ENCODE measurements at places on chromosomes 2 and 18. TPM values are rescaled to one million over a fixed set of nuclear protein-coding genes. Genes with fewer than 3 reads are reported as not detected.

GRCh38 chr2:60550178-60550983, 3.1 kb downstream of the BCL11A start:
- DNase-seq = peak; percentile 40

GRCh38 chr2:101387151-101387834, at the start of gene CREG2:
Gene CREG2 (minus strand): TSS chr2:101387503. CDS start chr2:101387457, 46 bp downstream.
- DNase-seq = peak; percentile 49

The DYSF gene
- total RNA-seq = not detected

- DNase-seq = no peak
Observed at GRCh38 chr2:8224347-8225190, 457.3 kb upstream of the ID2 start.

DNA sequence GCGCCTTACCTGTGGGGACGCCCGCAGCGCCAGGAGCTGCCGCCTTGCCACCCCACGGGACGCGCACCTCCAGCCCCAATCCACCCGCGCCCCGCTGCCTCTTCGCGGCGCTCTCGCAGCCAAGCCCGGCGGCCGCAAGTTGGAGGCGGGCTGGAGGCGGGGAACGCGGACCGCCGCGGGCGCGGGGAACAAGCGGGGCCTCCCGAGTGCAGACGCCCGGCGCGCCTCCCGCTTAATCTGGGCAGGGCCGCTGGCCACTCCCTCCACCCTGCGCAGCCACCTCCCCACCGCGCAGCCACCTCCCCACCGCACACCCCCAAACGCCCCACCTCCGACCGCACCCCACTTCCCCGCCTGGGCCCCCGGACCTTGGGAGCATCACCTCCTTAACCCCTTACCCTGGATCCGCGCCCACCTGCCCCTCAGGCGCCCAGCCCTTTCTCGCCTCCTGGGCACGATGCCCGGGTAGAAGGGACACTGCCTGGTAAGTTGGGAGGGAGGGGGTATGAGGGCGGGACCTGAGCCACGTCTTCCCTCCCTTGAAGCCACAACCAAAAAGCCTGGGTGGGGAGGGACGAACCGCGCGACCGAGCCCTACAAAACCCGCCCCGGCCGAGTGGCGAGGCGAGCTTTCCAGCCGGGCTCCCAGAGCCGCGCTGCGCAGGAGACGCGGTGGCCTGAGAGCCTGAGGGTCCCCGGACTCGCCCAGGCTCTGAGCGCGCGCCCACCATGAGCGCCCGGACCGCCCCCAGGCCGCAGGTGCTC, at the start of the genes COL4A3 and COL4A4:
COL4A3 (plus strand) TSS at position 627 of the 765 bp plus-strand sequence; CDS start at position 730, 103 bp downstream.
COL4A4 (minus strand) TSS at position 208 of the 765 bp plus-strand sequence. CDS start 16,722 bp downstream, outside the sequence.
- no peak for DNase-seq

The NT5DC4 gene
- total RNA-seq = 1.4 TPM

GRCh38 chr18:46566111-46566510, 90.9 kb downstream of the LOXHD1 start:
- no peak for DNase-seq

The HDAC4 gene
- 19.9 TPM for total RNA-seq

The STK16 gene
- total RNA-seq = 19.9 TPM

DNA sequence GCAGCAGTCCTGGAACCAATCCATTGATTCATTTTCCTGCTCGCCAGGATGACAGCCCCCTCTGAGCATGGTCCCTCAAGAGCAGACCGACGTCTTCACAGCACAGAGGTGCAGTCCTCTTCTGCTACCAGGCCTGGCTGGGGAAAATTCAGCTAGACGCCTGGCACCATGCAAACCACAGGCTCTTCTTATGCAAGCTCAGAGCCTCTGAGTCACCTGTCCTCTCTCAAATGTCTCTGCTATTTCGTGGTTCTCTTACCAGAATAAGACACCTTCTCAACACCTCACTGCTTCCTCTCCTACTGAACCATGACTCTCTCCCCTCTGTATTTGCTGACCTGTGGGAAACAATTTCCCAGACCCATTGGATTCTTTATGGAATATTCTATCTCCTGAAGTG, 79.8 kb upstream of the CYRIA start:
- no peak for DNase-seq

The UGT1A4 gene
- 3.9 TPM for total RNA-seq

The AP1S3 gene
- total RNA-seq = 16.3 TPM

GRCh38 chr2:209496586-209496982, 72.7 kb downstream of the MAP2 start:
- no peak for DNase-seq

- DNase-seq = no peak
Observed at GRCh38 chr18:74989134-74989533, 219.8 kb downstream of the PTGR3 start.

The RAD51AP2 gene
- total RNA-seq = not detected

The LDLRAD4 gene
- 3.6 TPM for total RNA-seq

GRCh38 chr18:62741584-62741983, 26.2 kb downstream of the PHLPP1 start:
- no peak for DNase-seq

DNA sequence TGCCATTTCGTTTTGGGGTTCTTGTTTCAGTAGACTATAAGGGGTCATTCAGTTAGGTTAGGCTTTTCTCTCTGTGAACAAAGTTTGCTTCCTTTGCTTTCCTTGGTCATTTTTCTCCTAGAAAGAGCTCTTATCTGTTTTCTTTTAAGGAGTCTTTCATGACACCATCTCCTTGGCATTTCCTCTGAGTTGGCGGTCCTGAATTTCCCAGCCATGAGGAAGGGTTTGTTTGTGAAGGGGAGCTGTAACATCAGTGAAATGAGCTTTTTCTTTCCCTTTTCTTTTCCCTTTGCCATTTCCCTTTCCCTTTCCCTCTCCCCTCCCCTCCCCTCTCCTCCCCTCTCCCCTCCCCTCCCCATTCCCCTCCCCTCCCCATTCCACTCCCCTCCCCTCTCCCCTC, 61.7 kb downstream of the MAP4K4 start:
- DNase-seq = no peak

The NR4A2 gene
- 4.1 TPM for total RNA-seq

The CLK1 gene
- total RNA-seq = 39.1 TPM

- no peak for DNase-seq
Observed at GRCh38 chr2:190748966-190749365, 100.1 kb downstream of the NAB1 start.

- DNase-seq = no peak
Observed at GRCh38 chr2:97718942-97719341, 5.6 kb downstream of the ZAP70 start.

The RTP5 gene
- total RNA-seq = not detected

DNA sequence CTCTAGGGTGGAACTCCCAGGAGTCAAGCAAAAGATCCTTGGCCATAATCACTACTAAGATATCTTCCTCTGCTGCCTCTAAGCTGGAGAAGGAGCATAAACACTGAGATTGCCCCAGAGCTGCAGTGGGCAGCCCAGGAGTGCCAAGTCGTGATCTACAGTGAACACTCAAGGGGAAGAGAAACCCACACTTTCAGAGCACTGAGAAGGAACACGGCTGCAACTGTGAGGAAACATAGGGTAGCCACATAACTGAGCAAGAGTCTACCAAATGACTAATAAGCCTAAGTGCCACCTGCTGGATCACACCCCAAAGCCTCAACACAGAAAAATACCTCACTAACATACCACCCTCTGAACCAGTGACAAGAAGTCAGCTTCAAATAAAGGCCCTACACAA, 79.6 kb upstream of the RAB12 start:
- DNase-seq = no peak

The HOXD1 gene
- not detected for total RNA-seq

GRCh38 chr2:237221443-237221842, 135.8 kb downstream of the COPS8 start:
- no peak for DNase-seq

- no peak for DNase-seq
Observed at GRCh38 chr2:61272421-61273070, 110.6 kb downstream of the C2orf74 start.

- DNase-seq = peak; percentile 15
Observed at GRCh38 chr2:237459741-237460174, 27.3 kb upstream of the MLPH start.

GRCh38 chr18:8611916-8612576, 2.8 kb downstream of the RAB12 start:
- DNase-seq = peak; percentile 9

The RNF125 gene
- 2.1 TPM for total RNA-seq

DNA sequence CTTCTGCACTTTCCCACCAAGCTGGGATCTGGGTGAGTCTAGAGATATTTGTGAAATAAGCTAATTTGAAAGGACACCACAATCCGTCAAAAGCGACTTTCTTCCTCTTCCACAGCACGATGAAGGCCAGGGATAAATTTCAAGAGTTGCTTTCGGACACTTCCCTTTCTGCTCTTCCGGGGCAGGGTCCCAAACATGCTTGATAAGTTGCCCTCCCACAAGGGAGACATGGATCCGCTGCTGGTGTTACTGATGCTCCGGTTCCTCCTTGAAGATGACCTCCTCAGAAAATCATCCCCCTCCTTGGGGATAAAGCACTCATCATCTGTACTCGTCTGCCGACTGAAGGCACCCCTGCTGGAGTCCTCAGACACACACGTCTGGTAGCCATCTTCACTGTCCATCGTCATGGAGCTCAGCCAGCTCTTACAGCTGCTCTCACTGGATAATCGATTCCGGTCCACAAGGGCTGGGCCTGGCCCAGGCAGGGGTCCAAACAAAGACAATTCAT, 28.2 kb downstream of the CYTIP start:
- no peak for DNase-seq

The RESP18 gene
- not detected for total RNA-seq
